A172 (cell line): ENCODE measurements at places on chromosomes 5 and 9.

DNA sequence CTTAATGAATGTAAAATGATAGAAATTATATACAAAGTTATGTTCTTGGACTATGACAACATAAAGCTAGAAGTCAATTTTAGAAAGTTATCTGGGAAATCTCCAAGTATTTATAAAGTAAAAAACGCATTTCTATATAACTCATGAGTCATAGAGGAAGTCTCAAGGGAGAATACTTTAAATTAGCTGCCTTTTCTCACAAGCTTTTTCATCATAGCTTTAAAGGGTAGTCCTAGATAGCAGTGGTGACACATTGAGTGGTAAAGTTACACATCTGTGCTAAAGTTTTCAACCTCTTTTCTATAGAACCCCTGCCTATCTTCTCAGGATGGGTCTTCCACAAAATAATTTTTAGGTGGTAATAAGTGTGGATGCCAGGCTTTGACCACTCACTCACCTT, 598.3 kb upstream of the FAM174A start:
- peak; percentile 9 for DNase-seq

- no peak for DNase-seq
These were observed 42.7 kb downstream of the LRRC70 start for GRCh38 chr5:62621280-62621679.

DNA sequence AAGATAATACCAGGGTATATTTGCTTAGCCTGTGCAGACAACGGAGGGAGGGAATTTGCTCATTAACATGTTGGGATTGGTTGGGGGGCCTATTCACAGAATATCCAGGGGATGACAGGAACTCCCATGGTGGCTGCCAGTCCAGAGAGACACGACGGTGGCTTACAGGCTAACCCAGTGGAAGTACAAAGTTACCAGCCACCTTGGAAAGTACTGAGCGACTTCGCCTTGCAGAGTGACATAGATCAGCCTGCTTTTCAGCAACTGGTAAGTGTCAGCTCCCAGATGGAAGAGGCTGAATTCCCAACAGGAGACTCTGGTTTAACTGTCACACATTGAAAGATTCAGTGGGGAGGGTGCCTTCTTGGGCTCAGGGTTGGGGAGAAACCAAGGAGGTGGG, 7.9 kb downstream of the ISL1 start:
- no peak for DNase-seq

GRCh38 chr9:12819436-12820185, 44.8 kb downstream of the LURAP1L start:
- no peak for DNase-seq

DNA sequence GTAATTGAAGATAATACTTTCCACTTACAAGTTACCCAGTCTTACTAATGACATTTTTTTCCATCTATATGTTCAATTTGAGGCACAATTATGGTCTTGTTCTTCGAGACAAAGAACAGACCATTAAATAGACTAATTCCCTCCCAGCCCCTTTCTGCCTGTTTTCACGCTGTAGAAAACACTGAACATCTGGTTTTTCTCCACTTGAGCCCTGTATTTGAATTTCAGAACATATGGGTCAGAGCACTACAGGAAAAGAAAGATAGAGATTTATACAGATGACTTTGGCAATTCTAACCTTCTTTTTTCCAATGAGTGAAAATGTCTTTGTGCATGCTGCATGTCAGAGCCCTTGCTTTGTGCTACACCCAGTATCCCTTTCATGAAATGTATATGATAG, 506.9 kb downstream of the LRRC70 start:
- DNase-seq: no peak

DNA sequence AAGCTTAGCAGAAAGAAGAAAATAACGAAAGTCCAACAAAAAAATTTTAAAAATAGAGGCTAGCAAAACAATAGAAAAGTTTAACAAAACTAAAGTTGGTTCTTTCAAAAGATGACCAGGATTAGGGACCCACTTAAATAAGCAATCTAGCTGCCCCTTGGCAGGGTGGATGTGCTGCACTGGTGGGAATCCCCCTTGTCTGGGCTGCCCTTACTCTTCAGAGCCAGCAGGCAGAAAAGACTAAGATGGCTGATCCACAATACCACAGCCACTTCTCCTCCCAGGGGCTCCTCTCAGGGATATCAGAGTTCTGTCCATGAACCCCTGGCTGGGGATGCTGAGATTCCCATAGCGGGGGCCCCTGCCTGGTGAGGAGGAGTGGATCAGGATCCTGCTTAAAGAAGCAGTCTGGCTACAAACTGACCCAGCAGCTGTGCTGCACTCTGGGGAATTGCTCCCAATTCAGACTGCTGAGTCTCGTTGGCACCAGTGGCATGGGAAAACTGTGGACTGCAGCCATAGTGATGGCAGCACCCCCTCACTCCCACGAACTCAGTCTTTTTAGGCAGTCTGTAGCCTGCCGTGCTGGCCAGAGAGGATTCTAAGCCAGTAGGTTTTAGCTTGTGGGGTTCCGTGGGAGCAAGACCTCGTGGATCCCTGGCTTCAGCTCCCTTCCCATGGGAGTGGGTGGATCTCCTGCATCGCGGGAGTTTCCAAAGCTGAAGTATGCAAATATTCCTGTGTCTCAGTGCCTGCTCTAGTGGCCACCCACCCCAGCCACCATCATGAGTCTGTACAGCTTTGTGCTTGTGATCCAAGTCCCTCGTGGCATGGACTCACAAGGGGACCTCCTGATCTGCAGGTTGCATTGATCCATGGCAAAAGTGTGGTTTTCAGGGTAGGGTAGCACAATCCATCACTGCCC, 2.9 kb upstream of the INSL6 start:
- DNase-seq: no peak
